ENCODE measurements at places on chromosomes 5 and 9.

DNA sequence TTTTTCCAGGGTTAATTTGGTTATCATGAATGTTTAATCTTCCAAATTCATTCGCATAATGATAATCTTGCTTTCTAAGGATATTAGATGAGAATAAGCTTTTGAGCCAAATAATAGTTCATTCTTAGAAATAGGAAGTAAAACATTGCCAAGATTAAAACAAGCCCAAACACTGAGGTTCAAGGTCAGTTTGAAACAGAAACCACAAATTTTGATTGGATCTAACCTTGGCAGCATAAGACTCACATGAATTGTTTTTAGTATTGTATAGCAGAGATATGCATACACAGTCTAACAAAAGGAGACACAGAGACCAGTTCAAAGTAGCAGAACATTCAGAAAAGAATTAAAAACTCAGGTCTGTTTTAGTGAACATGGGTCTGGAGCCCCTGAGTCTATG lies 43.4 kb upstream of the VCAN start:
- no peak for DNase-seq

DNA sequence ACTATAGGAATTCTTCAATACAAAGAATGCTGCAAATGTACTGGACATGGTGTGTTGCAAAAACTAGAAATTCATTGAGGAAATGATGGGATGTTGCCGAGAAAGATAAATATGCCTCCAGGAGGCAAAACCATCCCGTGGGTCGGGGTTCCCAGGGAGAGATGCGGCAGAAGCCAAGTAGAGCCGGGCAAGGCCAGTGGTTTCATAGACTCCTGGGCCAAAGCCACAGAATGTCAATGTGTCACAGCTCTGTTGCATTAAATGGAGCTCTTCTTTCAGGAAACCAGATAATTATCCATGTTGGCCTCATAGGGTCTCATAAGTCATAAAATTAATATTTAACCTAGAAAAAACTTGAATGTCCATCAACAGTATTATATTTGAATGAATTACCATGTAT lies 419.5 kb upstream of the CDH10 start:
- DNase-seq: no peak

- no peak for DNase-seq
Observed at GRCh38 chr5:135040333-135041144, 6.5 kb upstream of the PITX1 start.

DNA sequence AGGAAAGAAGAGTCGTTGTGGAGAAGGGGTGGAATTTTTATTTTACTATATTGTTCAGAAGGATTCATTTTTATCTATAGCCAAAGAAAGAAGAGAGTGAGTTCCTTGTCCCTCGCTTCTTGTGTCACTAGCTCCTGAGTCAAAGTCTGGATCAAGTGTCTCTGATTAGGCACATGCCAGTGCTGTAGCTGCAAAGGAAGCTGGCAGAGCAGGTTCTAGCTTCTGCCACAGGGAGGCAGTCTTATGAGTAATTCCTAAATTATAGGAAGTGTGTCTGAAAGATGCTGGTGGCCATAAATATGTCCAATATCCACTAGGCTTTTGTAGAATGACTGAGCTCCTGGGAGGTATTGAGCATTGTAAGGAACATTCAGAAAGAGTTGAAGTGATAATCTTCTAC lies 84.7 kb downstream of the DOCK2 start:
- DNase-seq: no peak

- DNase-seq: no peak
Observed at GRCh38 chr5:180974612-180975315, 13.9 kb upstream of the BTNL3 start.

DNA sequence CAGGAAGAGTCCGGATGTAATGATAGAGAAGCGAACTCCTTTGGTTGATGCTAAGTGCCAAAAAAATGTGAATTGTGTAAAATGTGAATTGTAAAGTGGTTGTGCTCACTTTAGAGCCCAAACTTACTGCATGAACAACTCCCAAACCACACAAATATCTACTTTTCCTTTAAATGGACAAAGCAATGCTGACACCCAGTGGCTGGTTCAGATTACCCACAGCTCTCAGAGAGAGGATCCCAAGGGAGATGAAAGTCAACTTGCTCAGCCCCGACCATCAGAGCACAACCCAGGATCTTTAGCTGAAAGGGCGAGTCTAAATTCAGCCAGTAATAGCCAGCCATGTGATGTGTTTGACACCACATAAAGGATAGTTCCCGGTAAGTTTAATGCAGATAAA lies 133.7 kb downstream of the NMUR2 start:
- no peak for DNase-seq

DNA sequence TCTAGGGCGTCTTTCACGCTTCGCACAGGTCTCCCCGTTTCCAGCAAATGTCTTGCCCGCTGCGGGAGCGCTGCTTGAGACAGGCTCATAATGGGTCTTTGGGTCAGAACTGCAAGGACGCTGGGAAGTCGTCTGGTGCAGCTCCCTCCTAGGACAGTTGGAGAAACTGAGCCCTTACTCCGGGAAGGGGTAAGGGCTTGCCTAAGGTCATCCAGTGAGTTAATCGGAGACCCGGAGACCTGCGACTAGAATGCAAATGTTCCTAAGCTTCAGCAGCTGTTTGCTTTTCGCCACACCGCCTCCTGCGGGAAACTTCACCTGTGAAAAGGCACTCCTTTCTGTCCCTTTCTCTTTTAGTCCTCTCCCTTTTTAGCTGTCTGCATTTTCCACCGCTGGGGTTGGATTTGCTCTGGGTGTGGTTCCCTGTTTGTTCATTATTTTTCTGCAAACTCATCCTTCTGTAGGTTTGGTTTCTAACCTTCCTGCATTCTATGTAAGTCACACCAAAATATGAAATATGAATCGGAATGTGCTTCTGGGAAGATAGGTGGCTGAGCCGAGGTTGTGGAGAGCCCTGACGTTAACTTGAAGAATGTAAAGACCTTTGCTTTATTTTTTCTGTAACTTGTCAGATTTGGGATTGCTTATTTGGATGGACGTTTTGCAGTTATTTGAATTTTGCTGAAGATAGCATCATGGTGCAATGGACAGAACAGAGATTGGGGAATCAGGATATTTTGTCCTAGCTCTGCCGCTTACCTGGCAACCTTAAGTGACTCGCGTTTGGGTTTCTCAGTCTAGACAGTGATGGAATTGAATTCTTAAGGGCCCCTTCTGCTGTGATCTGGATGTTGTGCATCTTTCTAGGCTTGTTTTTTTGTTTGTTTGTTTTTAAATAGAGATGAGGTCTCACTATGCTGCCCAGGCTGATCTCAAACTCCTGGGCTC lies 909 bp downstream of the SLC36A1 start:
- DNase-seq: peak; percentile 25

DNA sequence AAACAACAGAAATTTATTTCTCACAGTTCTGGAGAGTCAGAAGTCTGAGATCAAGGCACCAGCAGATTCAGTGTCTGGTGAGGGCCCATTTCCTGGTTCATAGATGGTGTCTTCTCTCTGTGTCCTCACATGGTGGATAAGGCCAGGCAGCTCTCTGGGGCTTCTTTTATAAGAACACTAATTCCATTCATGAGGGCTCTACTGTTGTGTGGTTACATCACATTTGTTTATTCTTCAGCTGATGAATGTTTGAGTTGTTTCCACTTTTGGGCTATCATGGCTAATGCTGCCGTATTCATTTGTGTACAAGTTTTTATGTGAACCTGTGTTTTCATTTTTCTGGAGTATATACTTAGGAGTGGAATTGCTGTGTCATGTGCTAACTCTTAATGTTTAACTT lies 35.2 kb downstream of the DDX4 start:
- DNase-seq: no peak

- no peak for DNase-seq
Observed at GRCh38 chr5:28632607-28633006, 1594.2 kb upstream of the CDH9 start.

DNA sequence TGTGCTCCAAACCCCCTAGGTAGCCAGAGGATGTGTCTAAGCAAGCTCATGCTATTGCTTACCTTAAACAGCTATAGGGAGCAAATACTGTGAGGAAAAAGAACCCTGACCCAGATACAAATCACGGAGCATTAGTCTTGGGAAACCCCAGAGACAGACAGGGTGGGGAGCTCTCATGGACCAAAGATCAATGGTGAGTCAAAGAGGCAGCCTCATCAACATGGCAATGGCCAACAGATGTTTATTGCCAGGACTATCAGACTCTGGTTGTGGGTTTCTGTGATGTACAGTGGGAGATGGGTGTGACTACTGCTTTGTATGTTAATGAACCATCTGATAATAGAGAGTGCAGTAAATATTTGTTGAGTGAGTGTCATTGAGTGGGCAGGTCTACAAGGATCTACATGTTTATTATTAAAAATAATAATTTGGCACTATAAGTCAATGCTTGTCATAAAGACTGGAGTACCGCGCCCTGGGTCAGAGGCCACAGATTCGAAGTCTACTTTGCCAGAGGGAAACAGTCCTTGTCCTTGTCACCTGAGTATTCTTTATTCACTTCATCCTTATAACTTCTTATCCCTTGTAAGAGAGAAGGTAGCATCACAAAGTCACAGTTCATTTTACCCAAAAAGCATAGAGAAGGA lies 56.5 kb upstream of the RAI14 start:
- no peak for DNase-seq

GRCh38 chr5:165892383-165892782 lies 2387.0 kb downstream of the MAT2B start:
- no peak for DNase-seq

GRCh38 chr9:2158111-2158610 lies 143.0 kb downstream of the SMARCA2 start:
- DNase-seq: peak; percentile 24

- no peak for DNase-seq
Observed at GRCh38 chr9:93151097-93151784, 17.2 kb upstream of the NINJ1 start.

GRCh38 chr9:126975327-126976220 lies 61.0 kb downstream of the RALGPS1 start:
- DNase-seq: no peak

DNA sequence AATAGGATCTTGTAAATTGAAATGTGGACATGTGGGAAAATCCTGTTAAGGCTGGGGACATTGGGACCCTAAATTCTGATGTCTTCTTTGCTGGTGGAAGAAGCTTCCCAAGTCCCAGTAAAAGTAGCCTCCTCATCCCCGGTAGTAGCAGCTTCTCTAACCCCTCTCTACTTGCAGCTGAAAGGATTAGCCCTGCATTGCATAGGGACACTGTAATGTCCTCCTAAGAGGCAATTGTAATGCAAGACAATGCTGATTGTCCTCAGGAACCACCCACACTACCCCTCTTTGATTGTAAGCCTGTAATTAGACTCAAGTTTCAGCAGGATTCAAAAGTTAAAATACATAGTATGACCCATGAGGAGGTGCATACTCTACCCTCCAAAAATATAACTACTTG lies 1938.4 kb upstream of the C9orf72 start:
- no peak for DNase-seq

- DNase-seq: no peak
Observed at GRCh38 chr9:126925876-126926275, 11.3 kb downstream of the RALGPS1 start.

DNA sequence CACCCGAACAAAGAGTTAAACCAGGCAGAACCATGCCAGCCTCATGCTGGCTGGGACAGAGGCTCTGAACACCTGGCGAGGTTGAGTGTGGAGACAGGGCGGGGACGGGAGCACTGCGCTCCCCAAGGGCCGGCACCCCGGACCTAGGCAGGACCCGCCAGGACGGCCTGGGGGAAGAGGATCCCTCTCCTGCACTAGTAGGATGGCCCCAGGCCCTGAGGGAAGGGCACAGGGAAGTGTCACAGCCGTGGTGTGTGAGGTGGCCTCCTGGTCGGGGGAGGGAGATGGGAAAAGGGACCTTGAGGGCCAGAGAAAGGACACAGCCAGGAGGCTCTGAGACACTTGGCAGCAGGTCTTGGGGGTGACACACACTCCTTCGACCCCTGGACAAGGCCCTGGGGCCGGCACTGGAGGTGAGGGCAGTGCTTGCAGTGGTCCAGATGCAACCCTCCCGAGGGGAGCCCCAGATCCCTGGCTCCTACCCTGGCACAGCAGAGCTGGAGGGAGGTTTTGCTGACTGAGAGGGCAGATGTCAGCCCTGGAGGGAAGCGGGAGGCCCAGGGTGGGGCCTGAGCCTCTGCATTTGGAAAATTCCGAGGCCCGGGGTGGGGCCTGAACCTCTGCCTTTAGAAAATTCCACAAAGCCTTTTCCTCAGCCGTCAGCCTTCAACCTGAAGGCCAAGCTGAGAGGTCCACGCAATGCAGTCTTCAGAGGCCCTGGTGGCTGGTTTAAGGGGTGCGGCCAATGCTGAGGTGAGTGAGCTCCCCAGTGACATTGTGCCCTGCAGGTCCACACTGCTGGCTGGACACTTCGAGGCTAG lies 24.8 kb upstream of the TERT start:
- DNase-seq: no peak

DNA sequence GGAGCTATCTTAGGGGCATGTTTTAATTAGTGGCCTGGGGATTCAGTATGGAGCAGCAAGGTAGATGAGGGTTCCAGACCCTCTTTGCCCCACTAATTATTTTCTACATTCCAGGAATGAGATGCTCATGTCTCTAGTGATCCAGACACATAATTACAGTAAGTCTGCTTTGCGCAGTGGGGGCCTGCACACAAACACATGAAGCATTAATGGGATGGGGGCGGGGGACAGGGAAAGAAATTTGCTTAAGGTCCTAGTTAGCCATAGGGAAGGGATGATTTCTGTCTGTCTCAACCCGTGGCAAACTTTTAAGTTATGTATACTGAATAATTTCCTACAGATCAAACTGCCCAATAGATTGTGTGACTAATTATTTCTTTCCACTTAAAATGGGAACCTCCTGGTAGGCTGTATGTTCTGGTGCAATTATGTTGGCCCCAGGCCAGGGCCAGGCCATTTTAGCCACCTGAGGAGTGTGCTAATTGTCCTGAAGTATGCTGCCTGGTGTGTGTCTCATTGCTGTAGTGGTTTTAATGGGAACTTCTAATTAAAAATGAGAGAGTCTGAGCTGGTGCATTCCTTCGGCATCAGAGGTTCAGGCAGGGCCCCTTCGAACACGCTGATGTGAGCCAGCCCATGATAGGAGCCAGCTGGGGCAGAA lies 134.4 kb downstream of the PTTG1 start:
- DNase-seq: no peak

DNA sequence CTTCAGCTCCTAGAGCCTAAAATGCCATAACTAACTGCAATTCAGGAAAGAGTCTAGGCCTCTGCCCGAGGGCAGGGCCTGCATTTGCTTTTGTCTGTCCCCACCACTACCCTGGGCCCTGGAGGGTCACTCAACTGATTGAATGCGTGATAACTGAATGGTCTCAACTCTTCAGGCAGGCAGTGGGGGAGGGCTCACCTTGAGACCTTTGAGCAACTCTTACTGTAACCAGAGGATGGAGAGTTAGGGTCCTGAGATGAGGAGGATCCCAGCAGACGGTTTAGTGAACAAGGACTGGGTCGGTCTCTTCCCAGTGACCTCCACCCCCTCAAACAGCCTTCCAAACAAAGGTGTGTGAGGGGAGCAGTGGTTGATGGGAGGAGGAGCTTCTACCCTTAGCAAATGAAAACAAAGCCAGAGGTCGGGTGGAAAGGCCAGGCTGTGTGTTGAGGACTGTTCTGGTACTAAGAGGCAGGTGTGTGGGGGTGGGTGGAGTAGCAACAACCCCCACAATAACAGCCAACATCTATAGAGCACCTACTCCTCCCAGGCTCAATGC lies 59.4 kb downstream of the CXXC5 start:
- no peak for DNase-seq

Measured in CD4-positive, alpha-beta T cell treated with Interferon alpha-2 for 1 hour (primary cell).